Stimulated activated CD4-positive, alpha-beta T cell treated with anti-CD3 and anti-CD28 coated beads, Interleukin-1b, Interleukin-23, amount 100 ng/mL, for 48 hours (primary cell): ENCODE measurements at places on chromosomes 3 and 15.

DNA sequence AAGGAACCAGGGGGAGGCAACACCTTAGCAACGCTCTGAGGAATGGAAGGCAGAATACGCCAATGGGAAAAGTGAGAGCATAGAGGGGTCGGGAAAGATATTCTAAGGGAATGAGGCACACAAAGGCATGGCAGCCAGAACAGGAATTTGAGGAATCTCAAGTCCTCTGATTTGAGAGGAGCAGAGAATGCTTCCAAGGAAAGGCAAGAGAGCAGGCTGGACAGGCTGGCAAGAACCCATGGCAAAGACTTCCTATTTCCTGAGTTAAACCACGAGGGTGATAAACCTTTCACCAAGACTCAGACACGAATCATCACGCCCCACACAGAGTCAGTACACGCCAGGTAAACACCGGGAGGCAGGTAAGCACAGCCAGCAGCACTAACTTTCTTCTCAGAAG lies 109.8 kb downstream of the IGF2BP2 start:
- no peak for DNase-seq

GRCh38 chr15:64857421-64857820 lies 15.7 kb downstream of the PLEKHO2 start:
- DNase-seq: no peak

DNA sequence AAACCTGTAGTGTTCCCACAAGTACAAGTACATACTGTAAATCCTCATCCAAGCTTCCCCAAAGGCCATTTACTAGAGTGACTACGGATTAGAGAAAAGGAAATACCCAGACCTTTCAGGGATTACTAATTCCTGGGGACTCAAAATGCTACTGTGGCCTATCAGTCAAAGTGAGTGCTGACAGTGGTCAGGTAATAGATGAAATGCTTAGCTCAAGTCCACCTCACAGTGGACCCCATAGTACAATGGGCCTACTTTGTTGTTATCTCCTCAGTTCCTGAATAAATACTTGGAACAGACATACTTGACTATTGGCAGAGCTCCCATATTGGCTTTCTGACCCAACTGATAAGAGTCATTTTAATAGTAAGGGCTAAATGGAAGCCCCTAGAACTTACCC lies 61.6 kb downstream of the MAP4 start:
- DNase-seq: no peak

GRCh38 chr15:56674857-56675256 lies 58.5 kb downstream of the ZNF280D start:
- no peak for DNase-seq

DNA sequence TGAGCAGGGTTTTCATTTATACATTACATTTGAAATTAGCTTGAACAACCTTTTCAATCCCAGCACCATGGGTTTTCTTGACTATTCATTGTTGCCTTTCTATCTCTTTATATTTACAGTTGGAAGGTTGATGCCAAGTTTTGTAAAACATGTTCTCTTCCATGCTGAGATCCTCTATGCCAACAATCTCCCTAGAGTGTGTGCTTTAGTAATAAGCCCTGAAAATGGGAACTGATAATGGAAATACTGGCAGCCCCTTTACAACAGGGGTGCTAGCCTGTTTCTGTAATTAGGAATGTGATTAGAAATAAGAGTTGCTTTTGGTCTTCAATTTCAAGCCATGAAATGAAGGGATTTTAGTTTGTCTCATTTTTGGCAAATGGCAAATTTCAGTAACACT lies 239.9 kb upstream of the NAALADL2 start:
- no peak for DNase-seq
